ENCODE measurements at places on chromosomes 7 and 10.

DNA sequence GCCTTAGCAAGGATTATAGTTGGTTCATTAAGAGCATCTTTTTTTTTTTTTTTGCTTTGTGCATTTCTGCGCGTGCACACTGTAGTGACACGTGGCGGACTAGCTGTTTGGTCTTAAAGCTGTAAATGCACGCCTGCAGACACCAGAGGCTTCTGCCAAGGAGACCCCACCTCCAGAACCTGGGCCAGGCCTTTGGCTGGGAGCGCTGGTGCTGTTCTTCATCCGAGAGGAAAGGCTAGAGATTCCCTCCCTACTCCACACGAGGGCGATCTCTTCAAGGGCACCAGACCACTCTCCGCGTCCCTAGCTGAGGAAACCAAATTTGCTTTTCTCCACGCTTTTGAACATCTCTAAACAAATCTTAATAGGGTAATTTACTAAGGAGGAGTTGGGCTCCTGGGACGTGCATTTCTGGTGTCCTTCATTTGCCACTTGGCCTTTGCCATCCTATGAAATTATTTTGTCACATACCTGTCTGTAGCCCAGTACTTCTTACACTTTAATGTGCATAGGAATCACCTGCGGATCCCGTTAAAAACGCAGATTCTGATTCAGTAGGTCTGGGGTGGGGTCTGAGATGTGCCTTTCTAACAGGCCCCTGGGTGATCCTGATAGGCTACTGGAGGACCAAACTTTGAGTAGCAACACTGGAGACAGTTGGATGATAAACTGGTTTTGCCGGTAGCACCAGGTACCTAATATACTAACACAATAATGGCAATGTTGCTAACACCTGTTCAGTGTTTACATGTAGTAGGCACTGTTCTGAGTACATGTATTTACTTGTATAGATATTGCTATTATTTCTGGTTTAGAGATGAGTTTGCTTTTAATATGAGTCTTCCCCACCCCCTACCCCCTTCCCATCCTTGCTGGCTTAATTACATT, 1.3 kb upstream of the SLC26A5 start:
- peak; percentile 67 for DNase-seq
- H3K27me3 ChIP-seq, result peaks cover 3% of the 10 kb centered on the region
- no peak overlapping the region for H3K27ac ChIP-seq
- H3K36me3 ChIP-seq, result peaks cover 7% of the 10 kb centered on the region

DNA sequence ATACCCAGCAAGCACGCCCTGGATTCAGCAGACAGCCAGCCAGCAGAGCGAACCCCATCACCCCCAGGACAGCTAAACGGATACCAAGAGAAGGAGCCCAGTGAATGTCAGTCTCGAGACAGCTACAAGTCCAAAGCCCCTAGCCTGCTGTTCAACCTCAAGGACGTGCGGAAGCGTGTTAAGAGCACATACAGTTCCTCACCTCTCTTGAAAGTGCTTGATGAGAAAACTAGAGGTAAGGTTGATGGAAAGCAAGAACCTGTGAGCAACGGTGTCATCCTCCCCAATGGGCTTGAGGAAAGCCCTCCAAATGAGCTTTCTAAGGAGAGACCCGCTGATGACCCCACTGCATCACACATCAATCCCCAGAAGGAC, 24.9 kb downstream of the C10orf71 start:
- H3K27me3 ChIP-seq, result peaks cover 3% of the 10 kb centered on the region
- no peaks in the 10 kb centered on the region for H3K36me3 ChIP-seq
- no peak for DNase-seq

DNA sequence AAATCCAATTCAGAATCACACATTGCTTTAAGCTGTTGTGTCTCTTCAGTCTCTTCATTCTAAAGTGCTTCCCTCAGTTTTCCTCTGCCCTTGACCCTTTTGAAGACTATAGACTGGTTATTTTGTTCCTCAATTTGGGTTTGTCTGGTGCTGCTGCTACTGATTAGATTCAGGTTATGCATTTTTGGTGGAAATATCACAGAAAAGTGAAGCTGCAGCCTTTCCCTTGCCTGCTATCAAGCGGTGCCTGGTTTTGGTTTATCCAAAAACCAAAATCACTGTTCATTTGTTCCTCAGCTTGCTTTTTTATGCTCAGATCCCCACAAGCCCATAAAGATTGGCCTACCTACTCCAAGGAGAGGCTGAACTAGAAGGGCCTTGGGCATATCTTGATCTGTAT, 55.2 kb downstream of the ELMO1 start:
- DNase-seq, result no peak
- H3K4me1 ChIP-seq, result peaks cover 58% of the 10 kb centered on the region
- H3K27ac ChIP-seq, result peak overlapping the region; percentile 72

DNA sequence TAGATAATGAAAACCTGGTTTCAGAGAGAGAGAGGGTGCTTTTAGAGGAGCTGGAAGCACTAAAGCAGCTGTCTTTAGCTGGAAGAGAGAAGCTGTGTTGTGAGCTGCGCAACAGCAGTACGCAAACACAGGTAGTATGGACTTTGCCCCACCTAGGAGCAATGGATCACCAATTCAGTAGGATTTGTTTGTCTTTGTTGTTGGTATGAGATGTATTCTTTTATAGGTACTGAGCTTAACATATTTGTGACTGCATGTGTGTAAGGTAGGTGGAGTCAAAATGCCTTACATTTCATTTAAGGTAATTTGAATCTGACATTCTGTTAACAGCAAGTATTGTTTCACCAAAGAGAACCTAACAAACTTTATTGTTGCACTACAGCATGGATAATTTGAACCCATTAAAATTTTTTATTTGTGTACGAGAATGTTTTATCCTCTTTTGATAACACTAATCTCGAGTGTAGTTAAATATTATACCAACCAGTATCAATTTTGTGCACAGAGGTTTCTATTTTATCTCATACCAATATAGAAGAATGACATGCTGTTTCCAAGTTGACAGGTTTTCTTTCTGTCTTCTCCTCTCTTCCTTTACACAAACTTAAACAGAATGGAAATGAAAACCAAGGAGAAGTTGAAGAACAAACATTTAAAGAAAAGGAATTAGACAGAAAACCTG, 92.1 kb downstream of the CYP51A1 start:
- H3K4me1 ChIP-seq, result no peaks in the 10 kb centered on the region
- H3K27ac ChIP-seq, result no peak overlapping the region
- H3K36me3 ChIP-seq, result peaks cover 4% of the 10 kb centered on the region
- peaks cover 2% of the 10 kb centered on the region for H3K27me3 ChIP-seq

DNA sequence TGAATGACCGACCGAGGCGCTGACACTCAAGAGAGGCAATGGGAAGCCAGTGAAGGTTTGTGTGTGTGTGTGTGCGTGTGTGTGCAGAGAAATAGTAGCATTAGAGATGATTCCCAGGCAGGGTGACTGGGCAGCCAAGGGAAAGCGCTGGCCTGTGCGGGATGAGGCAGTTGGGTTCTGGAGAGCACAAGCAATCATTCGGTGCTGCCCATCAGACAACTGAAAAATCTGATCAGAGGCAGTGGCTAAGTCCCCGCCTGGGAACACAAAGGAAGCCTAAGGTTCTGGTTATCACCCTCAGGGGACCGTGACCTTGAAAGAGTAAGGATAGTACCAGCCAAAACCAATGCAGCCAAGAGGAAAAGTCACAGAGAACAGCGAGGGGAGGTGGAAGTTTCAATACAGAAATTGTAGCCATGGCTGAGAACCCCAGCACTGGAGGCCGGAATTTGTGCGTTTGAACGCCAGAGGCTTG, 868 bp upstream of the PDCD4 start:
- H3K4me3 ChIP-seq, result peak overlapping the region; percentile 94
- no peak for DNase-seq

- H3K36me3 ChIP-seq, result peaks cover 8% of the 10 kb centered on the region
- H3K27ac ChIP-seq, result peak overlapping the region; percentile 94
- H3K27me3 ChIP-seq, result peaks cover 4% of the 10 kb centered on the region
- peaks cover 13% of the 10 kb centered on the region for H3K4me1 ChIP-seq
Observed at GRCh38 chr7:92584953-92585352, 5.2 kb downstream of the FAM133B start.

GRCh38 chr10:71964098-71964742, at the start of gene CHST3:
CHST3 (plus strand) TSS chr10:71964395; CDS start chr10:72005843, 41,448 bp downstream.
- peak within 1 kb of the TSS; percentile 78 for H3K27ac ChIP-seq
- peak; percentile 53 for DNase-seq
- H3K4me1 ChIP-seq, result peaks cover 14% of the 10 kb centered on the region
- peaks cover 27% of the 10 kb centered on the region for H3K27me3 ChIP-seq
- H3K4me3 ChIP-seq, result peak within 1 kb of the TSS; percentile 91
- no peaks in the 10 kb centered on the region for H3K36me3 ChIP-seq

DNA sequence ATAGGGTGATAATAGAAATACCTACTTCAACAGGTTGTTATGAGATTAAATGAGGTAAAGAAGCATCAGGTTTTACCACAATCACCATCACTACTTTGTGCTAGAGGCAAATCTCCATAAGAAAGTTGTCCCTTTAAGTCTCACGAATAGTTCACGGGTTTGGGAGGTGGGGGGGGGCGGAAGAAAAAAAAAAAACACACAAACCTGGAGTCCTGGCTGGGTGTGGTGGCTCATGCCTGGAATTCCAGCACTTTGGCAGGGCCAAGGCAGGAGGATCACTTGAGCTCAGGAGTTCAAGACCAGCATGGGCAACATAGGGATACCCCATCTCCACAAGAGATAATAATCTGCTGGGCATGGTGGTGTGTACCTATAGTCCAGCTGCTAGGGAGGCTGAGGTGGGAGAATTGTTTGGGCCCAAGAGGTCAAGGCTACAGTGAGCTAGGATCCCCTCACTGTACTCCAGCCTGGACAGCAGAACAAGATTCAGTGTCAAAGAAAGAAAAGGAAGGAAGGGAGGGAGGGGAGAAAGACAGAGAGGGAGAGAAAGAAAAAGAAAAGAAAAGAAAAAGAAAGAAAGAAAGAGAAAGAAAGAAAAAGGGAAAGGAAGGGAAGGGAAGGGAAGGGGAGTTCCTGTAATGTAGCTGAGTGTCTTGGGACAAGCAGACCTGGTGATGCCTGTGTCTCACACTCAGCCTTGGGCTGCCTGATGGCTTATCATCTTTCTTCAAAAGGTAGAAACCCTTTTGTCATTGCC, 231.4 kb downstream of the CREB5 start:
- DNase-seq, result no peak

GRCh38 chr7:32079510-32079909, 9.3 kb upstream of the PDE1C start:
- DNase-seq, result no peak
- H3K27ac ChIP-seq, result no peak overlapping the region
- H3K36me3 ChIP-seq, result no peaks in the 10 kb centered on the region
- no peak overlapping the region for H3K4me3 ChIP-seq

- H3K36me3 ChIP-seq, result no peaks in the 10 kb centered on the region
- no peak overlapping the region for H3K27ac ChIP-seq
- H3K4me3 ChIP-seq, result no peak overlapping the region
- no peak for DNase-seq
- no peaks in the 10 kb centered on the region for H3K4me1 ChIP-seq
Observed at GRCh38 chr7:36748017-36748487, 23.8 kb upstream of the AOAH start.

GRCh38 chr10:30762620-30763019, 133.1 kb upstream of the LYZL2 start:
- H3K27me3 ChIP-seq, result peaks cover 6% of the 10 kb centered on the region
- peaks cover 6% of the 10 kb centered on the region for H3K36me3 ChIP-seq
- H3K4me3 ChIP-seq, result no peak overlapping the region
- no peak for DNase-seq
- H3K27ac ChIP-seq, result no peak overlapping the region

- no peaks in the 10 kb centered on the region for H3K4me1 ChIP-seq
- DNase-seq, result no peak
- no peak overlapping the region for H3K4me3 ChIP-seq
- H3K27me3 ChIP-seq, result peaks cover 2% of the 10 kb centered on the region
Observed at GRCh38 chr7:35521941-35522340, 173.0 kb downstream of the HERPUD2 start.

GRCh38 chr7:12199363-12199762, 11.7 kb upstream of the TMEM106B start:
- H3K4me3 ChIP-seq, result no peak overlapping the region
- H3K27ac ChIP-seq, result no peak overlapping the region
- H3K4me1 ChIP-seq, result no peaks in the 10 kb centered on the region

DNA sequence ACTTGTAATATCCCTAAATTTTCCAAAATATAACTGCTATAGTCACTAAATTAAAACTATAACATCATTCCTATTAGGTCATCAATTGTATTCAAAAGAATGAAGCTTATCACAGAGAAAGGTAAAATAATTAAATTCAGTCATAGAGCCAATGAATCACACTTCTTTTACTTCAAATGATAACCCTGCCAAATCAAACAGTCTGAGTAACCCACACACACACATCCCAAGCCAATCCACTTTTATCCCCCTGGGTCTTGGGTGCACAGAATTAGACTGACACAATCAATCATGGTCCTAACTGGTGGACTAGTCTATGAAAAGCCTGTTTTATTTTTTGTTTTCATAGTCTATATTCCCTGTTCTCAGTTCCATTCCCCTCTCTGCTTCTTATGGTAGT, 25.6 kb downstream of the CTNNA3 start:
- no peak overlapping the region for H3K27ac ChIP-seq
- peaks cover 2% of the 10 kb centered on the region for H3K27me3 ChIP-seq
- H3K4me3 ChIP-seq, result no peak overlapping the region
- H3K36me3 ChIP-seq, result no peaks in the 10 kb centered on the region
- no peak for DNase-seq

- H3K27me3 ChIP-seq, result no peaks in the 10 kb centered on the region
- no peak overlapping the region for H3K4me3 ChIP-seq
- H3K27ac ChIP-seq, result peak overlapping the region; percentile 92
- no peak for DNase-seq
Observed at GRCh38 chr7:88477976-88478375, 171.3 kb upstream of the STEAP4 start.

DNA sequence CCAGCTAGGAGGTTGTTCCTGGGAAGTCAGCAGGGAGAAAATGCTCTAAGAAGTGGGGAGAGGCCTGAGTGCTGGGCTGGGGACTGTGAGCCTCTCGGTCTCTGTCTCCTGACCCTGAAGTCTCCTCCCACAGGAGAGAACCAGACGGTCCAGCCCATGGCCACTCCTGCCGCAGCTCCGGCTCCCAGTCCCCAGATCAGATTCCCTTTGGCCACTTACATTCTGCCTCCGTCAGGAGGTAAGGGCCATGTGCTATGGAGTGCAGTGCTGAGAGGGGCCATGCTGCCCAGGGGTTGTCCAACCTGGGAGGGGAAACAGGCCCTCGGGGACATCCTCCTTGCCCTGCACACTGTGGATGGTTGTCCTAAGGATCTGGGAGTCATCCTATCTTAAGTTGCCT, 21.3 kb upstream of the ZNF467 start:
- no peak overlapping the region for H3K4me3 ChIP-seq
- H3K36me3 ChIP-seq, result peaks cover 4% of the 10 kb centered on the region
- DNase-seq, result no peak
- H3K4me1 ChIP-seq, result peaks cover 10% of the 10 kb centered on the region
- no peak overlapping the region for H3K27ac ChIP-seq
- peaks cover 9% of the 10 kb centered on the region for H3K27me3 ChIP-seq

- H3K27me3 ChIP-seq, result peaks cover 11% of the 10 kb centered on the region
- H3K27ac ChIP-seq, result no peak overlapping the region
- H3K36me3 ChIP-seq, result peaks cover 4% of the 10 kb centered on the region
- no peak overlapping the region for H3K4me3 ChIP-seq
- no peak for DNase-seq
Observed at GRCh38 chr7:104963991-104964385, 50.0 kb upstream of the KMT2E start.

All from endothelial cell (in vitro differentiated cells).